ENCODE measurements at places on chromosomes 12 and 14. TPM values are rescaled to one million over a fixed set of nuclear protein-coding genes. Genes with fewer than 3 reads are reported as not detected.
A peak's percentile ranks its signal among the peaks of the same experiment; 100 is the strongest.

DNA sequence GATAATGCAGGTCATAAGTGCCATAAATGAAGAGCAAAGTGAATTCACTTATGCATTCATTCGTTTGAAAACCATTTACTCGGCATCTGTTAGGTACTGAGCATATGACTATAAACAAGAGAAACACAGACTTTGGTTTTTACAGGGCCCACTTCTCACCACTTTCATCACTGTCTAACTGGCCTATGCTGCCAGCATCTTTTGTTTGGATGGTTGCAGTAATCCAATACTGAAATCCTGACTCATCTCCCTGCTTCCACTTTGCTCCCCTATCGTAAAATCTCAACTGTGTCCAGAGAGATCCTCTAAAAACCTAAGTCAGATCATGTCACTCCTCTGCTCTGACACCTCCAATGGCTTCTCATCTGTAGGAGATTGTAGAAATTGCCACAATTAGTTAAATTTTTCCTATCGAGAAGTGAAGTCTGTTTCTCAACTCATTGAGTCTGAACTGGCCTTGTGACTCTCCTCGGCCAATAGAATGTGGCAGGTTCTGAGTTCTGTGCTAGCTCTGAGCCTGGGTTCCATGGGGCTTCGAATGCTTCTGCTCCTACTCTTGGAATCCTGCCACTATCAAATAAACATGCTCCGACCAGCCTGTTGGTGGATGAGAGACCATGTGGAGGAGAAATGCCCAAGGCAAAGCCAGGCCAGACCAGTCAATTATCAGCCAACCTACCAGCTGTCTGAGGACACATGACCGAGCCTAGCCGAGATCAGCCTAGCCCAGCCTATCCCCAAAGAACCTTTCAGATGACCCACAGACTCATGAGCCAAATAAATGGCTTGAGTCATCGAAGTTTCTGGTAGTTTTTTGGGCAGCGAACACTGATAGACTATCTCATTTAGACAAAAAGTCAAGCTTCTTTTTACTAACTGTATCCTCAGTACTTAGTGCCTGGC is 2.2 kb upstream of the BATF start:
- no peak for DNase-seq

DNA sequence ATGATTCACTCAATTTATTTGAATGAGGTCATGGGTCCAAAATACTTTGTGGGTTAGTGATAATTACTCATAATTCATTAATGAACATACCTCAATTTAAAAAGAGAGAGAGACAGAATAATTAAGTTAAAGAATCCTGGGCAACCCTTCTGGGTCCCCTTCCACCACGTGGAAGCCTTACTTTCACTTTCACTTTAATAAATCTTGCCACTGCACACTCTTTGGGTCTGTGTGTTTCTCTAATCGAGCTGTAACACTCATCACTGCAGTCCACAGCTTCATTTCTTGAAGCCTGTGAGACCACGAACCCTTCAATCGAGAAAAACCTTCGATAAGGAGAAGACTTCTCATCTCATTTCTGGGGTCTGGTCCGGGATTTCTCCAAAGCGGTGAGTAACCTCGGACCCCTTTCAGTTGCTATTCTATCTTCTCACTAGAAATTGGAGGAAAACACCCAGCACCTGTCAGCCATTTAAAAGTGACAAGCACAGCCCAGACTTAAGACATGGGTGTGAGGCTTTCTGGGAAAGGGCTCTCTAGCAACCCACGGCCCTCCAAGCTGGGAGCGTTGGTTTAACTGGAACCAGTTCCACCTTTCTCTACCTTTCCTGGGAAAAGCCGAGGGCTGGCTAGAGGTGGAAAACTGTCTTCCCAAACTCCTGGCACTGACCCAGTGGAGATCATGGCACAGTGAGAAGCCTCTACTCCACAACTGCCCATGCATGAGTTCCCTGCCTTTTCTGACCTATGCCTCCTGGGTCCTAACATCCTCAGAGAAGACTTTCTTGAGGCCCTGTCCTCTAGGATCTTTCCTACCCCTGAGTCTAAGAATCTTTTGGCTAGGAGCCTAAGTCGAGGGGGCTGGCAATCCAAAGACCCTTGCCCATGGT is 148.8 kb upstream of the ATF7IP start:
- peak; percentile 44 for DNase-seq

GRCh38 chr12:109693653-109694600 is 19.7 kb upstream of the FAM222A start:
- DNase-seq = no peak

The AP4S1 gene
- 17.9 TPM for polyA plus RNA-seq

The CFAP54 gene
- polyA plus RNA-seq = 0.32 TPM

- DNase-seq = no peak
These were observed 162.7 kb downstream of the KITLG start for GRCh38 chr12:88417531-88417930.

The PAPLN gene
- polyA plus RNA-seq = 2.1 TPM

DNA sequence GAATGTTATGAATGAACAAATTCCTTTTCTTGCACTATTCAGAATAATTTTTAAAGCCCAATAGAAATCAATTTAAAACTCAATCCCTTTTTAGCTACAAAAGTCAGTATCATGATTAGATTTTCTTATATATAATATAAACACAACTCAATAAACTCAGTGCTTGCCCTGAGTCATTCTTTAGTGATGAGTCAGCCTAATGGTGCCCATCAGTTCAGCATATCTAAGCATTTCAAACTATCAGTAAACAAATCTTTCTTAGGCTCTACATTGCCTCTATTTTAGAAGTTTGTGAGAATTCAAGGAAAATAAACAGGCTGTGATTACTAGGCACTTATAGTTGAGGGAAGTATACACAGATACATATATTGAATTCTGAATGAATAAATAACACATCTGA is 179.6 kb downstream of the NELL2 start:
- no peak for DNase-seq

DNA sequence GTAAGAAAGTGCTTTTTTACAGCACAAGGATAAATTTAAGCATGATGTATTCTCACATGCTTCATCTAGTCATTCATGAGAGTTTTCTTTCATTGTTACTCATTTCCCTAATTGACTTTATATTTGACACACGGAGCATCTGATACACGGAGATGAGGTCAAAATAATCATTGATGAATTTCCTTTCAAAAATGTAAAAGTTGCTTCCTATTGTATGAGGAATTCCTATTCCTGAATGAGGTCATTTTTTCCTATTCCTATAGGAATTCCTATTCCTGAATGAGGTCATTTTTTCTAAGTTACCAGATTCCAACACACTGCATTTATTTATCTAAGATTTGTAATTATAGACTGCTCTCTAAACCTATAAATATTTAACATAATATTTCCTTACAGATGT is 316.7 kb upstream of the KITLG start:
- peak; percentile 19 for DNase-seq

The HOXC10 gene
- polyA plus RNA-seq = not detected

GRCh38 chr14:90458536-90458935 is 61.7 kb downstream of the CALM1 start:
- no peak for DNase-seq

DNA sequence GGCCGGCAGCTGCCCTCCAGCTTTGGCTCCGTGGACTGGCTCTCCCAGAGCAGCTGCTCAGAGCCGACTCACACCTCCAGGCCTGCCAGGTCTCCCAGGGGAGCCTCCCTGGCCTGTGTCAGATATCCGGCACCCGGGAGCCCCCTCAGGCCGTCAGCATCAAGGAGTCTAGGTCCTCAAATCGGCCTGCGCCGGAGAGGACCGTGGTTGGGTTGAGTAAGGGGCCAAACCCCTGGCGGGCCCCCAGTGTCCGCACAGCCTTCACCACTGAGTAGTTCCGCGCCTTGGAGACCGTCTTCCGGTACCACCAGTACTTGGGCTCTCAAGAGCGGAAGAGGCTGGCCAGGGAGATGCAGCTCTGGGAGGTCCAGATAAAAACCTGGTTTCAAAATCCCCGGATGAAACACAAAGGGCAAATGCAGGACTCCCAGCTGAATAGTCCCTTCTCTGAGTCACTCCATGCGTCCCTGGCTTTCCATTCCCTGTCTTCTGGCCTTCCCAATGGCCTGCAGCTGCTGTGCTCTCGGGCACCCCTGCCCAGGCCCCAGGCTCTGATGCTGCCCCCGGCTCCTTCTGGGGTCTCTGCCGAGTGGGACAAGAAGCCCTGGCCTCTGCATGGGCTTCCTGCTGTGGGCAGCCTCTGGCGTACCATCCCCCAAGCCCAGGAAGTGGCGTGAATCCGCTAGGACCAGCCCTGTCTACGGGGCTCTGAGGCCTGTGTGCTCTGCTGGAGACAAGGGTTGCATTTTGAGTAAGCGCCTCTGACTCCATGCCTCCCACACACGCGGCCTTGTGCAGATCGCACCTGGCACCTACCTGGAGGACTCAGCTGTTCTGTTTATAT is 245.1 kb upstream of the ATXN7L3B start:
- no peak for DNase-seq

DNA sequence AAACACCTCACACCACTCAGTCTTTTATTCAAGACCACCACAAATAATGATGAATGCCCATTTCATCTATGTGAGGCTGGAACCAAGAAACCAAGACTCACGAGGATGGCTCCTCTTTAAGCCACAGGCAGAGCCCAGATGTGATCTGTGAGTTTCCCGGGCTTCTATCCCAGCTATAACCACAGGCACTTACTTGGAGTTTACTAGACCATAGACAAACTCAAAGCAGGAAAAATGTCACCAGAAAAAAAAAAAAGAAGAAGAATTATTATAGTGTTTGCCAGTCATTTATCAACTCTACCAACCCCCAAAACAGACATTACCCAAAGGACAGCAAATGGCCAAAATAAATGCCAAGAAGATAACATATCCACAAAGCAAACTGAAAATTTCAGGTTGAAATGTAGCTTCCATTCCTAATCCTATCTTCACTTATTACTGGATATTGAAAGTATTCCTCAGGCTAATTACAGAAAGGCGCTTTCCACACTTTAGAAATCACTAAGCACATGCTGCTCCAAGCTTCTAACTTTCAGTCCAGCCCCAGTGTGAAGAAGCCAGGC is 44.7 kb downstream of the ZFYVE1 start:
- DNase-seq = no peak

- DNase-seq = no peak
These were observed 585.4 kb downstream of the AACS start for GRCh38 chr12:125650587-125650986.

DNA sequence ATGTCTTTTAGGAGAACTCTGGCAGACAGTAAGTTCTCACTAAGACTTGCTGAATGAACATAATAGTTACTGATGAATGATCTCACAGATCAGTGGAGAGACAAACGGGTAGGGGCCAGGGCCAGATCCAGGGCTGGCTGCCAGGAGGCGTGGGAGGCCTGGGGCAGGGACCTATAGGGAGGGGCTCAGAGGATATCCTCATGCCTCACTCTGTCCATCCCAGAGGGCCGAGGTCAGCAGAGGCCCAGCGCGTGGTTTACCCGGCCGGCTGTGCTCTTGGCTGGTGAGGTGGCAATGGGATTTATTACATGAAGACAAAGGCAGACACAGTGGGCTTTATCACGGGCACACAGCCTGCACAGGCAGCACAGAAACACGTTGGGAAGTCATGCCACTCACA is 85.4 kb downstream of the CHGA start:
- no peak for DNase-seq

The SARNP gene
- 78.8 TPM for polyA plus RNA-seq

DNA sequence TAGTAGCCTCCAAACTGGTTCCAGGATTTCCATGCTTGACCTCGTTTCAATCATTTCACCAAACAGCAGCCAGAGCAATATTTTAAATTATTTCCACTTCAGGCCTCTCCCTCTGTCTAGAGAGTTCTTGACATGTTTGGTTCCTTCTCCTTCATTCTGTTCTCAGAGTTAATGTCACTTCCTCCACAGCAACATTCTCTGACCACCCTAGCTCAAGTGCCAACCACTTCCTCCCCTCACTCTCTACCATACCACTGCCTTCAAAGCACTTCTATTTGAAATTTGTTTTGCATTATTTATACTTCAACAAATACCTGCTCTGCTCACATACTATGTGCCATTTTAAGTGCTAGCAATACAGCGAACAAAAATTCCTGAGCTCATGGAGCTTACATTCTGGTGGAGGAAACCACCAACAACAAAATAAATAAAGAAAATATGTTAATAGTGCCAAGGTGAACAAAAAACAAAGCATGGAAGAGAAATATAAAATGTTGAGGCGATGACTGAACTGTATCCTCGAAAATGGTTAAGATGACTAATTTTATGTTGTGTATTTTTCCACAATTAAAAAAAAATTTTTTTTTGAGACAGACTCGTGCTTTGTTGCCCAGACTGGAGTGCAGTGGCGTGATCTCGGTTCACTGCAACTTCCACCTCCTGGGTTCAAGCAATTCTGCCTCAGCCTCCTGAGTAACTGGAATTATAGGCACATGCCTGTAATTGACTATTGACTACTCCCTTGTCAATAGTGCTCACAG is 17.3 kb downstream of the BAZ1A start:
- DNase-seq = no peak

DNA sequence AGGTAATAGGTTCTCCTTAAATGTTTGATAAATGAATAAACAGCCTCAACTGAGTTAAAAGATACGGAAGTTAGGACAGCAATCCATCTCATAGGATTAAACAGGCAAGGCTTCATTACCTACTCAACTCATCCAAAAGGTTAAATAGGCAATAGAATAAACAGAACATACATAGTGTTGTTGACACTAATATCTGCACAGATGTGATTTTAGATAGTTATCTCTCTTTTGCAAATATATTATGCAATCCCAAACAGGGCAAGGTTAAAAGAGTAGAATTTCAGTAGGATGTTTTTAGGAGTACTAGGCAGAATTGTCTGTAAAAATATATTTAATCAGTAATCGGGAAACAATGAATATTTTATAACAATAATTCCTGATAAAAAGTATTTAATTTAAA is 276.3 kb downstream of the CPNE8 start:
- DNase-seq = no peak

The CFL2 gene
- polyA plus RNA-seq = 1,023 TPM

DNA sequence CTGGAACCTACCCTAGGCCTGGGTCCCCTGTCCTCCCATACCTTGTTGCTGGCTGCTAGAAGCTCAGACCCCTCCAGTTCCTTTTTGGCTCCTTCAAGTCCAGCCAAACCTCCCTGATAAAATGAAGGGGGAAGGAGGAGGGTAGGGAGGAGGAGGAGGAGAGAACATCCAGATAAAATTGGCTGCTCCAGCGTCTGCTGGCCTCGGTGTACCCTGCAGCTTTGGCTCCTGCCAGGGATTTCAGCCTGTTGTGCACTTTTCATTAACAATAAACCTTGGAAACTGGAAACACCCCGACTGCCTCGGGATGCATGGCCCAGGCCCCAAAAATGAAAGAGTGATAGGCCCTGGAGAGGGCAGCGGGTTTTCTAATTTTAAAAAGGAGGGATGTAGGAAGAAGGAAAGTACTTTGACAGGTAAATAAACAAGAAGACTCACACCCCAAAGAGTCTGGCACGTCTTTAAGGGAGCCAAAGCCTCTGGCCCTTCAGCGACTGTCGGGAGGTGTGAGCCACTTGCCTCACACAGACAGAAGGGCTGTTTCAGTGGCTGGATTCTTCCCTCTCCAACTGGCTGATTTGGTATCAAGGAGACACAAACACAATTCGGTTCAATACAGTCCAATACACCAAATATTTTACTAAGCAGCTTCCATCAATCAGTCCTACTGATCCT is 49.8 kb downstream of the NUAK1 start:
- DNase-seq = no peak

The ESPL1 gene
- polyA plus RNA-seq = 4.6 TPM

The RIMBP2 gene
- 1.5 TPM for polyA plus RNA-seq

The PTPRR gene
- 2.0 TPM for polyA plus RNA-seq

GRCh38 chr14:51744372-51745130 is 92.8 kb downstream of the FRMD6 start:
- DNase-seq = no peak

The RNASE2 gene
- 0.52 TPM for polyA plus RNA-seq

GRCh38 chr12:82533341-82533740 is 153.4 kb upstream of the TMTC2 start:
- no peak for DNase-seq
